Glomerular endothelial cell (primary cell): ENCODE measurements at places on chromosomes 16 and 17. TPM values are rescaled to one million over a fixed set of nuclear protein-coding genes. Genes with fewer than 3 reads are reported as not detected.

Gene KREMEN2
- 0.15 TPM in 1 of 2 replicates, not detected in the other for total RNA-seq

Gene LRRC75A
- total RNA-seq = 0.88 and 1.2 TPM in 2 replicates

Gene SMIM5
- not detected in 2 replicates for total RNA-seq

Gene HSD17B1
- total RNA-seq = 0.44 and 1.1 TPM in 2 replicates

DNA sequence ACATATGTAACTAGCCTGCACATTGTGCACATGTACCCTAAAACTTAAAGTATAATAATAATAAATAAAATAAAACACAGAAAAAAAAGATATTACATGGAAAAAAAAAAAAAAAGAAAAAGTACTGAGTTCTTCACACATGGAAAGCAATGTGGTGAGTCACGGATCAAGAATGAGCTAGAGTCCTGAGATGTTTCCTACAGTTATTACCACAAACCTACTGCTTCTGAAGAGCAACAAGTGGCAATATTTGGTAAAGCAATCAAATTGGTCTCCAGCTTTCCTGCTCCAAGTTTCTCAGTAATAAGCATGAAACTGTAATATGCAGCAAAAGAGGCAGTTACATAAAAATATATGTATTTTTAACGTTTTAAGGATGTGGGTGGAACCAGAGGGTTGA, 223.3 kb upstream of the SALL1 start:
- no peak for DNase-seq

DNA sequence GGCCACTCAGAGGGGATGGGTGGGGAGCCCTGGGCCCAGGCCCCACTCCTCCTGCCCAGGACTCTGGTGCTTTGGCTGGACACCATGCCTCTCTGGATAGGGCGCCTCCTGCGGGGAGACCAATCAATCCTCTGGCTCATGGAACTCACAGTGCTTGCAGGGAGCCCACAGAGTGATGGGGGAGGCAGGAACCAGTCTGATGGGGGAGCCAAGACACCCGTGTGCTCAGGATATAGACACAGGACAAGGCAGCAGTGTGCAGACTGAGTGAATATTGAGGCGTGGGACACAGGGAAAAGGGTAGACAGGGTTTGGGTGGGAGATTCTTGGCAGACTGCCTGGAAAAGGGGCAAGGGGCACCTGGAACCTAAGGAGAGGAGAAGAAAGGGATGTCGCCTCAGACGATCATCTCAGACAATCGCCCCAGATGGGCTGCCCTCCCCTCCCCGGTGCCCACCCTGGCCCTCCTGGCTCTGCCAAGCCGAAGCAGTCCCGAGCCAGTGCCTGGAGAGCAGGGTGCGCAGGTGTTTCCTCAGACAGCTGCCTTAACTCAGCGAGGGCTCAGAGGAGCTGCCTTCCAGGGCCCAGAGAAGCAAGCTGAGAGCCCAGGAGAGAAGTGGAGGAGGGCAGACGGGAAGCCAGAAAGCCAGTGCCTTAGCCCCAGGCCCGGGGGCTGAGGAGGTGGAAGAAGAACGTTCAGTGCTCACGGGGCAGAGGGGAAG, 37.4 kb upstream of the DLX4 start:
- no peak for DNase-seq

GRCh38 chr17:44608727-44609435, 47.4 kb upstream of the MEIOC start:
- no peak for DNase-seq

GRCh38 chr17:32865141-32865540, 11.8 kb downstream of the MYO1D start:
- DNase-seq = no peak

GRCh38 chr17:71173991-71174390, 946.8 kb upstream of the SOX9 start:
- DNase-seq = no peak
